ENCODE measurements at places on chromosomes 11 and 22.

DNA sequence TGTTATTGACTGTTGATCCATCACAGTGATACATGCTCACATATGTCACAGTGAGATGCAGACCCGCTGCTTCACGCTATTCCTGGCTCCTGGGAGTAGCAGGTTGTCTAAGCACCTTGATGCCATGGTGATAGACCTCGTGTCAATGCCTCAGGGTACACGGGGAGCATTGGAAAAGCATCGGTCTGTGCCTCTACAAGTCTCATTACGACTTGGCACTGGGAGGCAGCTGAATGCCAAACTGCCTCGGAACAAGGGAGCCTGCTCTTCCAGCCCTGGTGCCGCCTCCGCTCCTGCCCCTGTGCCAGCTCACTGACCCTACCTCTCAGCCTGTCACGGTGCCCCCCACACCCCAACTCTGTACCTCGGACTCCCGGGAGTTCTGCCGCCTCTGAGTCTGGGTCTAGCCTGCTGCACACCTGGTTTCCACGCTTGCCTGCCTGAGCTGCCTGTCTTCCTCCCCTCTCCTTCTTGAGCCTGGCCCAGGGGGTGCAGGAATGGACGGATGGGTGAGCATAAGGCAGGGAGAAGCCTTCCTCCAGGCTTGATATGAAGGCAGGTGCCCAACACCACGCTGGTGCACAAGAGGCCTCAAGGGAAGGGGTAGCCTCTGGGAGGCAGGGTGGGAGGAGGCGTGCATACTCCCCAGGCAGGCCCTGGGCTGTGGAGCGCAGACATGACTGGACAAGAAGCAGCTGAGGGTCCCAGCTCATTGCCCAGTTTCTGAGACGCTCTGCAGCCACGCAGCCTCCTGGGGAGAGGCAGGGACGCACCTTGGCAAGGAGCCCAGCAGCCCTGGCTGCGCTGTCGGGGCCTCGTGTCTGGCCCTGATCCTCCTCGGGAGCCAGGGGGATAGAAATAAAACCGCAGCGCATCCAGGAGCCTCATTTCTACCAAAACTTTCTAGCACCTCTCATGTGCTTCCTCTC is 1.8 kb upstream of the NFAM1 start:
- peak; percentile 42 for DNase-seq

DNA sequence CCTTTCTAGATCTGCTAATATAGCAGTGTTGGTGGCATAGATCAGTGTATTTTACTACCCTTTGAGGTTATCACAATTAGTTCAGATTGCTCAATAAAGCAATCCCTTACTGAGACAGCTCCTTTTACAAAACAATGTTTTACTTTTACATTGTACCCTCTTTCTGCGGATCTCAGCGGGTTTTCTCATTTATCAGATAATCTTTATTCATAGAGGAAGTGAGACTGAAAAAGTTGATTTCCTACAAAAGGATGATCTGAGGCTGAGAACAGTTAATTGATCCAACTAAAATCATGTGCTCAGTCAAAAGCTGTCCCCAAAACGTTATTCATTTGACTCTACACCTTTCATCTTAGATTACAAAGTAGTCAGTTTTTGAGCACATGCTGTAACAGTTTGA is 2319.9 kb downstream of the LRRC4C start:
- DNase-seq: no peak

- no peak for DNase-seq
Observed at GRCh38 chr22:27124351-27124966, 467.1 kb downstream of the MIAT start.

DNA sequence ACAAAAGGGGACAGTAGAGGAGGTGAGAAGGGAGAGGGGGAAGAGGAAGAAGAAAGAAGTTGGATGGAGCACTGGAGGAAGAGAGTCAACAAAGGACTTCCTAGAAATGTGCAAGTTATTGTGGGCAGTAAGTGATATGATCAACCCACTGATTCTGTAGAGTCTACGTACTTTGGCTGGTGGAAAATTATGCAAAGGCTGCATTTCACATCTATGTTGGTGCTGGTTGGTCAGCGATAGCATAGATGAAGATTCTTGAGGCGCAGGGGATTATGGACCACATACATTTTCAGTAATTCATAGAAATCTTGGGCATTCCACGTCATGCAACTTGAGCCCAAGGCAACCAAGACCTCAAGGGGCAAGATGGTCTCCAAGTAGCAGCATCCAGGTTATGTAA is 12.6 kb upstream of the BIRC3 start:
- no peak for DNase-seq

DNA sequence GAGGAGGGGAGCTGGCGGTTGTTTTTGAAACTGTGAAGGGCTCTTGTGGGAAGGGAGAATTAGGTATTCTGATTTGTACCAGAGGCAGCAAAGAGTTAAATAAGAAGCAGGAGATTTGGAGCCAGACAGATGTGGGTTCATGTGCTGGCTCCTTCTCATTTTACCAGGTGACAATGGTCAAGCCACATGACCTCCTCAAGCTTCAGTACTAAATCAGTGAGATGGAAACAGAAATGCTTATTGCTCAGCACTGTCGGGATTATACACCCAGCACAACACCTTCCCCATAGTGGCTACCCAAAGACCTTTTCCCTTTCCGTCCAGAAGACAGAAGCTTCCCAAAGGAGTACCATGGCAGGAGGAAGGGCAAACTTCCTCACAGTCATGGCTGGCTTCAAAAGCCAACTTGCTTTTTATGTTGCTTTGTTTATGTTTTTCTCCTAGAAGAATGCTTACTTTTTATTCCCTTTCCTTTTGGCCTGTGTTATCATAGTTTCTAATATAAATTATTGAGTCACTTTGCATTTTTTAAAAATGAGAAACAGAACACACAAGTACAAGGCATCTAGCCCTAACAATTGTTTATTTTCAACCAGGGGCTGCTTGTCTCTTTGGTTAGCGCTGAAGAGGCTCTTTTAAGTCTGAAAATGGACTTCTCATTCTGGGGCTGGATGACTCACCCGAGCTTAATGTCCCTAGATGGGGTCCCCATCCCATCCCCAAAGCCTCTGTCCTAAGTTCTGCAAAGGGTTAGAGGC is 181.5 kb upstream of the ZBED5 start:
- DNase-seq: no peak

- DNase-seq: no peak
Observed at GRCh38 chr22:36220451-36220921, 18.8 kb downstream of the APOL2 start.

Measured in right kidney (tissue), 9 donors.